ENCODE measurements at places on chromosomes 7 and 10. TPM values are rescaled to one million over a fixed set of nuclear protein-coding genes. Genes with fewer than 3 reads are reported as not detected.

The BAIAP2L1 gene
- total RNA-seq, result 2.3 TPM

- H3K27ac ChIP-seq, result no peak overlapping the region
- no peaks in the 10 kb centered on the region for H3K36me3 ChIP-seq
- no peak overlapping the region for H3K4me3 ChIP-seq
- DNase-seq, result no peak
These were observed 565.5 kb upstream of the IGFBP3 start for GRCh38 chr7:46486256-46487206.

DNA sequence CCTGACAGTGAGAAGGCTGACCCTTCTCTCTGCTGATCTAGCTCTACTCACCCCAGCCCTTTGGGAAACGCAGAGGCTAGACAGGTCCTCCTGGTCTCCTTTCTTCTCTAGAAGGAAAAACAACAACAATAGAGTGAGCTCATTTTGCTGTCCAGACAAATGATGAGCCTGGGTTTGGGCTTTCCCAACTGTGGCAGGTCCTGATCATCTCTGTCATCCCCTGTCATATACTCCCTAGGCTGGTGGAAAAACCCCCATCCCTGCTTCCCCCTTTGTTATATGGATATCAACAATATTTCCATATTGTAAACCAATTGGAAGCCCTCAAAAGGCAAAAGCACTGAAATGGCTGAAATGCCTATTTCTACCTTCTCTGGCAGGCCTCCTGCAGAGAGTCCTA lies 9.2 kb upstream of the DDIT4 start:
- H3K36me3 ChIP-seq, result no peaks in the 10 kb centered on the region
- DNase-seq, result no peak
- H3K27me3 ChIP-seq, result no peaks in the 10 kb centered on the region
- H3K4me3 ChIP-seq, result no peak overlapping the region
- H3K4me1 ChIP-seq, result peaks cover 29% of the 10 kb centered on the region
- H3K27ac ChIP-seq, result no peak overlapping the region

GRCh38 chr7:25851332-25852210 lies 300.4 kb upstream of the NFE2L3 start:
- H3K27ac ChIP-seq, result peak overlapping the region; percentile 31
- no peaks in the 10 kb centered on the region for H3K36me3 ChIP-seq
- peak; percentile 76 for DNase-seq
- peaks cover 15% of the 10 kb centered on the region for H3K4me1 ChIP-seq
- H3K27me3 ChIP-seq, result peaks cover 56% of the 10 kb centered on the region

GRCh38 chr10:106537866-106538265 lies 626.6 kb downstream of the SORCS1 start:
- H3K4me3 ChIP-seq, result no peak overlapping the region
- no peak overlapping the region for H3K27ac ChIP-seq
- H3K27me3 ChIP-seq, result no peaks in the 10 kb centered on the region
- H3K4me1 ChIP-seq, result no peaks in the 10 kb centered on the region

- H3K4me1 ChIP-seq, result no peaks in the 10 kb centered on the region
- peaks cover 25% of the 10 kb centered on the region for H3K27me3 ChIP-seq
- no peak overlapping the region for H3K27ac ChIP-seq
- DNase-seq, result no peak
- no peaks in the 10 kb centered on the region for H3K36me3 ChIP-seq
- no peak overlapping the region for H3K4me3 ChIP-seq
These were observed 219.5 kb upstream of the INHBA start for GRCh38 chr7:41922373-41922772.

- no peak overlapping the region for H3K4me3 ChIP-seq
- peaks cover 7% of the 10 kb centered on the region for H3K36me3 ChIP-seq
- H3K27me3 ChIP-seq, result no peaks in the 10 kb centered on the region
These were observed 83.7 kb downstream of the EPC1 start for GRCh38 chr10:32263300-32263699.

The DYDC2 gene
- not detected for total RNA-seq

DNA sequence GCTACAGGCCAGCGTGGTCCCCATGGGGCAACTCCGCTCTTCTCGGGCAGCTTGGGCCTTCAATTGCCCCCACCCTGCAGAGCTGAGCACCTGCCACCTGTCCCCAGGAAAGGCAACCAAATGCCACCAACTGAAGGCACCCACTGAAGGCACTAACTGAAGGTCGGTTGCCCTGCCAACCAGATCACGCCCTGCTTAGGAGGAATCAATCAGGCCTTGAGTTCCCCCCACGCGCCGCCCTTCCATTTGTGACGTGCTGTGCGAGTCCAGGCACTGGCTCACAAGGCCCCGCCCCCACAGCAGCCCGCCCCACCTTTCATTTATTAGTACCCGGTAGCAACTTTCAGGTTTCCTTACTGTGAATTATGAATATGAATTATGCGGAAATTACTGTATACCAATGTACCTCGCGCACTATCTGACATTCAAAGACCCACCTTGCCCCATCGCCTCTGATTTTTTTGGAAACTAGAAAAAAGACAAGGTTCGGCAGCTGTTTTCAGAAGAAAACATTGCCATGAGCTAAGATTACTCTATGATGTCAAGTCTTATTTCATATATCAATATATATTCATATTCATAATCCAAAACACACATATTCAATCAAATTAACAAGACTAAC lies 83.6 kb upstream of the ABI1 start:
- DNase-seq, result no peak
- peaks cover 6% of the 10 kb centered on the region for H3K27me3 ChIP-seq
- H3K4me3 ChIP-seq, result no peak overlapping the region
- peaks cover 2% of the 10 kb centered on the region for H3K4me1 ChIP-seq
- no peaks in the 10 kb centered on the region for H3K36me3 ChIP-seq

GRCh38 chr10:80784695-80785094 lies 247.0 kb downstream of the SH2D4B start:
- H3K4me1 ChIP-seq, result no peaks in the 10 kb centered on the region
- H3K36me3 ChIP-seq, result no peaks in the 10 kb centered on the region
- H3K27ac ChIP-seq, result no peak overlapping the region

- peaks cover 4% of the 10 kb centered on the region for H3K4me1 ChIP-seq
- no peak overlapping the region for H3K4me3 ChIP-seq
- H3K27ac ChIP-seq, result no peak overlapping the region
These were observed 417.1 kb downstream of the SUGCT start for GRCh38 chr7:40551685-40552576.

- H3K4me1 ChIP-seq, result peaks cover 8% of the 10 kb centered on the region
- H3K4me3 ChIP-seq, result no peak overlapping the region
- no peaks in the 10 kb centered on the region for H3K36me3 ChIP-seq
- no peak overlapping the region for H3K27ac ChIP-seq
- DNase-seq, result no peak
These were observed 69.5 kb upstream of the IL6 start for GRCh38 chr7:22657479-22657878.

DNA sequence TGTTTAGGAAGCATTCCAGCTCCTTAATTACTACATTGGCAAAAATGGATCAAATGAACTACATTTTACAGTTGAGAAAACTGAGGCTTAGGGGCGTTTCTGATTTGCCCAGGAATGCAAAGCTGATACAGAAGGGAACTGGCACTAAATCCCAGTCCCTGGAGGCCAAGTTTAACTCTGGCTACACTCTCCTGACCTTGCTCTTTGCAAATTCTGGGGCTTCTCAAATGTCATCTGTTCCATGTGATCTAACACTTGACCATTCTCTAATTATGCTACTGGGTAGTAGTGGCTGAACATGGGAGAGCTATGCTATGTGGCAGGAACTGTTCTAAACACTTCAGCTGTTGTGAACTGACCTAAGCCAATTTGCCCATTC lies 11.3 kb upstream of the HABP2 start:
- no peaks in the 10 kb centered on the region for H3K4me1 ChIP-seq
- peaks cover 6% of the 10 kb centered on the region for H3K27me3 ChIP-seq
- no peak for DNase-seq
- H3K36me3 ChIP-seq, result no peaks in the 10 kb centered on the region
- no peak overlapping the region for H3K4me3 ChIP-seq

- peaks cover 10% of the 10 kb centered on the region for H3K27me3 ChIP-seq
- H3K27ac ChIP-seq, result no peak overlapping the region
- no peak for DNase-seq
These were observed 57.1 kb upstream of the ABLIM1 start for GRCh38 chr10:114715171-114715670.

The MINDY4 gene
- total RNA-seq, result 1.7 TPM

- no peak overlapping the region for H3K4me3 ChIP-seq
- DNase-seq, result no peak
- H3K27ac ChIP-seq, result no peak overlapping the region
- peaks cover 1% of the 10 kb centered on the region for H3K27me3 ChIP-seq
- H3K36me3 ChIP-seq, result no peaks in the 10 kb centered on the region
These were observed 236.5 kb downstream of the ARL4A start for GRCh38 chr7:12923971-12924370.

GRCh38 chr7:134770676-134771075 lies 8.8 kb upstream of the CALD1 start:
- H3K27ac ChIP-seq, result no peak overlapping the region
- no peaks in the 10 kb centered on the region for H3K4me1 ChIP-seq
- no peak overlapping the region for H3K4me3 ChIP-seq
- DNase-seq, result no peak

- DNase-seq, result no peak
- no peak overlapping the region for H3K27ac ChIP-seq
- no peaks in the 10 kb centered on the region for H3K4me1 ChIP-seq
- H3K4me3 ChIP-seq, result no peak overlapping the region
- no peaks in the 10 kb centered on the region for H3K27me3 ChIP-seq
- no peaks in the 10 kb centered on the region for H3K36me3 ChIP-seq
These were observed 15.0 kb upstream of the COL28A1 start for GRCh38 chr7:7550663-7551062.

The CYP2C8 gene
- total RNA-seq, result 0.38 TPM

The NXPH1 gene
- total RNA-seq, result not detected

GRCh38 chr10:78551184-78552005 lies 517.4 kb upstream of the ZMIZ1 start:
- peaks cover 9% of the 10 kb centered on the region for H3K27me3 ChIP-seq
- peak overlapping the region; percentile 25 for H3K27ac ChIP-seq
- peaks cover 7% of the 10 kb centered on the region for H3K4me1 ChIP-seq
- peak; percentile 54 for DNase-seq
- no peak overlapping the region for H3K4me3 ChIP-seq

DNA sequence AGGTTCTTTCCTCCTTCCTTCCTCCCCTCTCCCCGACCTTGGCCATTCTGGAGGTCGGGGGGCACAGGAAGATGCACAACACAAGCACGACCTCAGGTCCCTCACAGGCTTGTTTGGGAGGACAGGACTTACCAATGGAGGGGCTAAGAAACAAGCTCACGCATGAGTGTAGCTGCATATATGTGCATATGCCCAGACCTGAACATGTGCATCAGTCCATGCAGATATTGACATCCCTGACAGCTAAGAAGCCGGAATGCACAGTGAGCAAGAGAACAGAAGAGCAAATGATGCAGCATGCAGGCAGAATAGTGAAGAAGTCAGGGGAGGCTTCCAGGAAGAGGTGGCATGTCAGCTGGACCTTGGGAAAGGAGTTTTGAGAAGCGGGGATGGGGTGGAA lies 28.7 kb downstream of the ADCYAP1R1 start:
- no peak overlapping the region for H3K27ac ChIP-seq
- DNase-seq, result no peak
- H3K4me1 ChIP-seq, result no peaks in the 10 kb centered on the region
- peaks cover 6% of the 10 kb centered on the region for H3K27me3 ChIP-seq

Measured in activated CD8-positive, alpha-beta T cell treated with anti-CD3 and anti-CD28 coated beads for 36 hours (primary cell).